ENCODE measurements at places on chromosomes 2 and 18.

DNA sequence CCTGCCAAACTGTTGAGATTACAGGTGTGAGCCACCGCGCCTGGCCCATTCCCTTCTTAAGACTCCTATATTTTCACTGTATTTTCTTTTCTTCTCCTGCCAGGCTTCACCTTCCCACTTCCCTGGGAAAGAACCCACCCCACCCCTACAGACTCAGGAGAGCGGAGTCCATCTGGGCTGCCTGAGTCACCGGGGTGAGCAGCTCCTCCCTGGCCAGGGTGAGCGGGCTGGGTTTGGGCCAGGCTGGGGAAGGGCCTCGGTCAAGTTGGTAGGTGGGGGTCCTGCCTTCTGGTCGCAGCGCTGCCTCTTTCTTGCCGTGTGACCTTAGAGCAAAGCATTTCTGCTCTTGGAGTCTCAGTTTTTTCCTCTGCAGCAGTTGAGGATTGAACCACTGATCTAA lies 2.1 kb upstream of the GAREM2 start:
- no peak for DNase-seq

DNA sequence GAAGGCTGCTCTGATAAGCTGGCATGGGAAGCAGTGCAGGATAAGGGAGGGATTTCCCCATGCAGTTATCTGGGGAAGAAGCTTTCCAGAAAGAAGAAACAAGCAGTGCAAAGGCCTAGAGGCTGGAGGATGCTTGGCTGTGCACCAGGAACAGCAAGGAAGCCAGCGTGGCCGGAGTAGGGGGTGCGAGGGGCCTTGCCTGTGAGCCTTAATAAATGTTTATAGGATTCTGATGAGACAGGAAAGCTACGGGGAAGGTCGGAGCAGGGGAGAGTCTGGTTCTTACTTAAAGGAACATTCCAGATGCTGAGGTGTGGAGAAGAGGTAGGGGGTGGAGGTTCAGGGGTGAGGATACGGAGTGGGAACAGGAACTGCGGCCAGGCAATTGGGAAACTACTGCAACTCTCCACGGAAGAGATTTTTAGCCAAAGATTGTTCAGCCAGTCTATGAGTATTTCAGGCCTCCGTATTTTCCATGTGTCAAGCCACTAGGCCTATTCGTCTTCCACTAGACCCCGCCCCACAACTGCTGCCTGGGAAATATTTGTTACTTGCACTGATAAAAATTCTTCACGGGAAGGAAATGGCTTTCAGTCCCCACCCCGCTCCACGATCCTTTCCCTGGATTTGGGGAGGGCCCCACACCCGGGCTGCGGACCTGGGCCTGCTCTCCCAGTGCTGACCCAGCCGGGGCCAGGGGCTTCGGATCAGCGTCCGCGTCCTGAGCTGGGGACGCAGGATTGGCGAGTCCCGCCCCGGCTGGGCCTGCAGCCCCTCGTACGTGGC lies 516 bp downstream of the EIF2AK2 start:
- DNase-seq: peak; percentile 59

DNA sequence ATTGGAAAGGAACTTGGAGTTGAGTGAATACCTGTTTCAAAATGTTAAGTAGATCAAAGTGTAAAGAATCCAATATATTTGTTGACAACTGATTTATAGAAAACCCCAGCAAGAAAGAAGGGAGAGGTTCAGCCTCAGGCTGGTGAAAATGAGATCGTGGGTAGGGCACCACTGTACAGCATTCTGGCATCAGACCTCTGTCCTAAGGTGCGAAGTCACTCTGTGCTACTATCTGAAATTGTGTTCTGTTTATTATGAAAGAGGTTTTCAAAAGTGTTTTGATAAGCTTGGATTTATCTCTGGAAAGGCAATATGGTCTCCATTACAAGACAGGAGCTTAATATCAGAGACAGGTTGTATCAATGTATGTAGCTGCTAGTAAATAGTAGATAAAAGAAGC lies 80.5 kb upstream of the MAP4K3 start:
- DNase-seq: no peak

DNA sequence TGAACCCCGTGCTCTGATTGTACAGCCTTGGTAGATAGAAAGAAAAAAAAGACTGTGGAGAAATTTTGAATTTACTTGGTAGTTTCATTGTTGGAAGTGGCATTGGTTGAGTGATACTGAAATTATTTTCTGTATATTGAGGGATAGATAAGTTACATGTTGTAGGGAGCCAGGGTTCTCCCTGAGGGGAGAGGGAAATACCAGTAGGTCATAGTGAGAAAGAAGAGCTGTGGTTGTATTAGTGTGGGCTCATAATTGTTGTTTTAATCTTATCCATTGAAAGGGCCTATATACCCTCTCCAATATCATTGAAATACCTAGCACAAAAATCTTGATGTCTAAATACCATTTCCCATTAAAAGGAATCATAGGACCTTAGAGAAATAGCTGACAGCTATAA lies 16.9 kb upstream of the RAB31 start:
- DNase-seq: no peak

- peak; percentile 68 for DNase-seq
These were observed 220.4 kb downstream of the ZNF516 start for GRCh38 chr18:76274468-76275289.

- DNase-seq: peak; percentile 34
These were observed 977 bp downstream of the SLC8A1 start for GRCh38 chr2:40450796-40451430.

DNA sequence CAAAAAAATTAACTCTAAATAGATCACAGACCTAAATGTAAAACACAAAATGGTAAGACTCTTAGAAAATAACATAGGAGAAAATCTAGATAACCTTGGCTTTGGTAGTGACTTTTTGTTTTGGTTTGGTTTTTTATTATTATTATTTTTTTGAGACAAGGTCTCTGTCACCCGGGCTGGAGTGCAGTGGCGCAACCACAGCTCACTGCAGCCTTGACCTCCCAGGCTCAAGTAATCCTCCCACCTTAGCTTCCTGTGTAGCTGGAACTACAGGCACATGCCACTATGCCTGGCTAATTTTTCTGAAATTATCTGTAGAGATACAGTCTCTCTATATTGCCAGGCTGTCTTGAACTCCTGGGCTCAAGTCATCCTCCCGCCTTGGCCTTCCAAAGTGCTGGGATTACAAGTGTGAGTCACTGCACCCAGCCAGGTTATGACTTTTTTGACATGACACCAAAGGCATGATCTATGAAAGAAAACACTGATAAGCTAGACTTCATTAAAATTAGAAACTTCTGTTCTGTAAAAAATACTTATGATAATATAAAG lies 88.0 kb downstream of the HNRNPLL start:
- DNase-seq: no peak

GRCh38 chr18:45839414-45840395 lies 14.2 kb downstream of the SIGLEC15 start:
- DNase-seq: peak; percentile 97

DNA sequence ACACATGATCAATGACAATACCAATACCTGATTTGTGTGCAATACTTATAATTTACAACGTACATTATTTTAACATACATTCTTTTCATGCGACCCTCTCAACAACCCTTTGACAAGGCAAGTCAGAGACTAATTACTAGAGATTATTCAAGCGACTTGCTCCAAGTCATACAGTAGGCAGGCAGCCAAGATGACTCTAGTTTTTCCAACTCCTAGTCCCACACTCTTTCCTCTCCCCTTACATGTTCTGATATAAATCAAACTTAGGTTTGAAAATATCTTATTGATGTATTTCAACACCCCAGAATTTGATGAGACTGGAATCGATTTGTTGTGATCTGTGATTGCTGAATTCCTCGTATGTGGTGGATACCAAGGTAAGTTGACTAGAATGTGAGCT lies 8.0 kb upstream of the CYP27C1 start:
- no peak for DNase-seq

GRCh38 chr2:222561817-222562645 lies 93.9 kb downstream of the FARSB start:
- DNase-seq: peak; percentile 66

DNA sequence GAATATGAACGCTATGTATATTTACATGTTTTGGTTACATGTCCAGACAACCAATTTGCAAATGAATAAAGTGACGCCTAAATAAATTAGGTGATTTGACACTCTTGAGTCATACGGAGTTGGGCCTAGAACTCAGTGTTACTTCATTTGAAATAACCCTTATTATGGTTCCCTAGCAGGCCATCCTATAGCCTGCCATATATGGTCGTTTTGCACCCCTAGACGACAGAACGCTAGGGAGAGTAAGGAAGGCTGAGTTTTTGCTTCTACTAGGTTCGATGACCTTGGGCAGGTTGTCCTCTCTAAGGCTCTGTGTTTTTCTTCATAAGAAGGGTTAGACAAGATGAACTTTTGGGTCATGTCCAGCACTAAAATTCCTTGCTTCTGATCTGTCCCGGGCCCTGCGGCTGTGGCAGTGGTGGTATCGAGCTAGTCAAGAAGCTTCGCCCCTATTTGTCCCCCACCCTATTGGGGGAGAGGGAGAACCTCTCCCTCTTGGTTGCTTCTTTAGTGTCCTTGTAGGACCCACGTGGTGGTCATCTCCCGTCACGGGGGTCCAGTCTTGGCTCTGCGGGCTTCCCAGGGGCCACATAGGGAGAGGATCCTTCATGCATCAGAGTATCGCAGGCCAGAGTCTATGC lies 574 bp upstream of the EML4 start:
- no peak for DNase-seq

DNA sequence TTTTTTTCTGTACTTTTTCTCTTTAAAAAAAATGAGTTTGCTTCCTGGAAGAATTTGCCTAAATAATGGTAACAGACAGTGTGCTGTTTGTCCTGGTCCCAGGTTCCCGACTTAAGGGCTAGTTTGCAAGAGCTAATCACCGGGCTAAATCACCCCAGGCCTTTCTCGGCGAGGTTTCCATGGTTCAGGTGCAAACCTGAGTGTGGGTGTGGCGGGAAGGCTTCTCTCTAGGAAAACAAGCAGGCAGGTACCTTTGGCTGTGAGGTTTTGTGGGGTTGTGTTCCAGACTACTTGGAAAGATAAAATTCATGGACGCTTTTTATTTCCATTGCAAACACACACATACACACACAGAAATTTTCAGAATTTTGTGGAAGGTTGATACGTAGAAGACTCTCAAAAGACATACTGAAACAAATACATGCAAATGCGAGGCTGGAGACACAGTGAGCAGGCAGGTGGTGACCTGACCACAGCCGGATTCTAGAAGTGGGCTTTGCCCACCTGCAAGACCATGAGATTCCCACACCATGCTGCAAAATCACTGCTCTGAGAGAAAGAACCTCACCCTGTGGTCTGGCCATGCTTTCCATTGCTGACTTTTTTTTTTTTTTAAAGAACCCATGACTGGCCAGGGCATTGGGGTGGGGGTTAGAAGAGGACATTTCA lies 815 bp downstream of the CNDP1 start:
- DNase-seq: no peak

DNA sequence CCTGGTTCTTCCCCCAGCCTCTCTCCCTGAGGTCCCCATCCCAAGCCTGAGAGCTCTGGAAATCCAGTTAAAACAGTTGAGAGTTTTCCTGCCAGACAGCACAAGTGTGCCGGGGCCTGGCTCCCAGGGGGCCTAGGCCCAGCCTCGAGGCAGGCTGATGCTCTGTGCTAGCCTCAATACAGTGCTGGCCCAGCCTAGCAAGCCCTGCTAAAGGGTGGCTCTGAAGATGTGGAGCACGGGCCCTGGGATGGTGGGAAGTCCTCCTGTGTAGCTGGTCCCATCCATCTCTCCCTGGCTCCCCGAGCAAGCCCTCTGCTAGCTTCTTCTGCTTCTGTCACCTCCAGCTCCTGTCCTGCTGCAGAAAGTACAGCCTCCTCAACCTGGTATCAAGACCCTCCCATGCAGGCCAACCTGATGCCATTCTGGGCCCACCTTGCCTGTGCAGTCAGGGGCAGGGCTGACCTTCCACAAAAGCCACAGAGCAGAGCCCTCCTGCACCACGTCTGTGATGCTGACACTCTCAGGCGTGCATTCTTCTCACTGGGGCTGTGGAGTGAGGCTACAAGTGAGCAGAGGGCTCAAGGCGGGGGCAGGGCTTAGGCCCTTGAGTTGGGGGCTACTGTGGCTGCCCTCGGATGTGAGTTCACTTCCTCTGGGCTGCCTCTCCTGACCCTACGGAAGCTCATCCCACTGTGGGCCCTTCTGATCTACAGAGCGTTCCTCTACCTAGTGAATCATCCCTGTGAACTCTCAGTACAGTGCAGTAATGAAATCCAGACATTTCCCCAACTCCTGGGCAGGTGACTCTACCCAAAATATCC lies 60.1 kb upstream of the LAPTM4A start:
- no peak for DNase-seq

DNA sequence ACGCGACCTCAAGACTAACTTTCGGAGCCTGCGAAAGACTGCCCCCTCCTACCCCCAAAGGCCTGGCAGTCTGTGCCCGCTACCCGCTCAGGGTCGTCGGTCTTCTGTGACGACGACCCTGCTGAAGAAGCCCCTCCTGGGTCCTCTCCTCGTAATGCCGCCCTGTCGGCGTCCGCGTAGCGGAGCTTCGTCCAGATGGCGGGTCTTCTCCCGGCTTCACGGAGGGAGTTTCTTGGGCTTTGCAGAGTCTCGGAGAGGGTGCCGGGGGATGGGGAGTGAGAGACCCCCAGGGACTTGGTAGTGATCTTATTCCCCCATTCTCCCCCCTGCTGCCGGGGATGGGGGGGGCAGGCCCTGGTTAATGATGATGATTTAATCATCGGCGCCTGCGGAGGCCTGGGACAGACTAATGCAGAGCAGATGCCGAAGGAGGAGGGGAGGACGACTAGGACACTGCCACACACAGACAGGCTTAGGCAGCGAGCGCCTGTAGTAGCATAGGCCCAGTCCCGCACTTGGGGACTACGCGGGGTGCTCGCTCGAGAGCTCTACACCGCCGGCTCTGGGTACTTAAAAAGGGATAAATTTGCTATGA lies 528 bp upstream of the PCGF1 start:
- DNase-seq: peak; percentile 75

DNA sequence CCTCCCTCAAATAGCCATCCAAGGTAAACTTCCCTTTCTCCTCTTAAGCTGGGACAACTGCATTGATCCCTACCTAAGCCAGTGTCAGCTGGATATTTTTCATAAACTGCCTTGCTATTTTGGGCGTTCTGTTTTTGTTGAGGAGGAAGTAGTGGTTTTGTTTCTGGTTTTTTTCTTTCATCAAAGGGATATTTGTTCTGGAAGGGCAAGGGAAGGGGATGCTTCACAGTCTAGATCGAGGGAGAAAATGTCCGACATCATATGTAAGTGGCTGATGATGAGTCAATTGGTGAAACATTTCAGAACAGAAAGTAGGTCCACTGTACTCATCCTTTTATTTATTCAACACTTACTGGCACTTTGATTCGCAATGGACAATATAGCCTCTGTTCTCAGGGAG lies 31.0 kb downstream of the TANC1 start:
- peak; percentile 72 for DNase-seq

GRCh38 chr2:54897420-54898310 lies 152.6 kb downstream of the RTN4 start:
- no peak for DNase-seq

GRCh38 chr2:168356477-168356835 lies 99.6 kb upstream of the CERS6 start:
- no peak for DNase-seq

DNA sequence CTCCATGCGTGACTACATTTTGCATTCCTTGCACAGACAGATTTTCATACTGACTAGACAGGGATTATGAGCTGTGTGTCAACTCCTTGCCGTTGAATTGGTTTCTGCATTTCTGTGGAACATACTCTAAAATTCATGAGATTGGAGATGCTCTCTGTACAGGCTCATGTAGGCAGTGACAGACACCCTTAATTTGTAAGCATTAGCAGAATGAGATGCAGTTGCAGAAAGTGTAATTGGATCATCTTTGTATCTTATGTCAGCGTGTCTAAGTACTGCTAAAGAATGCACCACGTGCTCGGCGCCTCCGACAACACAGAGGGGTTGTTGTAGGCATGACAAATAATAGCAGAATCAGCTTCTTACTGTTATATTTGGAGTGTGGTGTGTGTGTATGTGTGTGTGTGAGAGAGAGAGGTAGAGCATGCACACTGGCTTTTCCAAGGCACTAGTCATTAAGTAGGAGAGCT lies 212.4 kb downstream of the CMPK2 start:
- no peak for DNase-seq

Data from DMS53 (cell line).